Activated CD8-positive, alpha-beta memory T cell treated with anti-CD3 and anti-CD28 coated beads for 48 hours (primary cell): ENCODE measurements at places on chromosomes 6 and 20.

GRCh38 chr6:155090166-155090565, 95.1 kb downstream of the TIAM2 start:
- no peak for DNase-seq

- no peak for DNase-seq
Measured at GRCh38 chr6:111469543-111469942, 13.5 kb downstream of the REV3L start.

DNA sequence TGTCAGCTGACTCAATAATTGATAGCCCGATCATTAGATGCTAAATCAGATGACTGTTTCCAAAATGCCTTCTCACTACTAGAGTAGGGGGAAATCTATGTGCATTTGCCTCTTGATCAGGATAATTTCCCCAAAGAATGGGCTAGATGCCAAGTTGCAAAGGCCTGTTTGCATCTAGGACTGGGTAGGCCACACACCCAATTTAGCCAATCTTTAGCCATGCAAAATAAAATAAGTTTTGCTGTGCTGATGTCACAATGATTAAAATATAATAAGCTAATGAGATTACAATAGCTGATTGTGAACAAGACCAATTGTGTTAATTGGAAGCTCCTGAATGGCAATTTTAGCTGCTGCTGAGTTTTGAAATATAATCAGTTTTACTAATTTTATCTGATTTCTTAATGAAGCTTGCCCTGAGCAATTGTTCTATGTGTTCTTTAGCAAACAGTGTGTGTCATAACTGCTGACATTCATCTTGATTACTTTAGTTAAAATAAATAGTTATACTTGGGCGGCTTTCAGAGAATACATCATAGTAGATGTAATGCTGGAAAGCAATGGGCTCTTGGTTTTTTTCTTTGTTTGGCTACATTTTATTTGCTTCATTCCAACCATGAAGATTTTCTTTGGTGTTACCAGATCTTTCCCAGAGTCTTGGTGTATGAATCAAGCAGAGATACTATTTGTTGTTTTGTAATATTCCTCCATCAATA, 973.2 kb upstream of the SLC35B3 start:
- no peak for DNase-seq

DNA sequence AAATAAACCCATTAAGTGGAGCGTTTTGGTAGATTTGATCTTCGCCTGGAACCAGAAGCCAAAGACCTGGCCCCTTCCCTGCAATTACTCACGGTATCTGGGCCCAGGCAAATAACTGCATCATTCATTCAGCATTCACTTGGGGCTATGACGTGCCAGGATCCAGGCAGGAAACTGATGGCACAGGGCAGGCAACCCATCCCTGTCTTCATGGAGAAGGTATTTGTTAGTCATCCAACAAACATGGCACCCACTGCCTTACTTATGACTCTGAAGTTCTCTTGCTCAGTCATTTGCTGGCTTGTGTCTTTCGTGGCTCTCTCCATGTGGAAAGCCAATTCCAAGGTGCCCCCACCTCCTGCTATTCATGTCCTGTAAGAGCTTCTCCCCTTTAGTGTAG, 232.4 kb downstream of the BMP7 start:
- DNase-seq: no peak

- no peak for DNase-seq
Measured at GRCh38 chr20:4299773-4300172, 284.4 kb upstream of the RNF24 start.

GRCh38 chr6:169099411-169100202, 154.0 kb downstream of the THBS2 start:
- DNase-seq: no peak
